SJSA1 (cell line): ENCODE measurements at places on chromosomes 7 and 10. TPM values are rescaled to one million over a fixed set of nuclear protein-coding genes. Genes with fewer than 3 reads are reported as not detected.

DNA sequence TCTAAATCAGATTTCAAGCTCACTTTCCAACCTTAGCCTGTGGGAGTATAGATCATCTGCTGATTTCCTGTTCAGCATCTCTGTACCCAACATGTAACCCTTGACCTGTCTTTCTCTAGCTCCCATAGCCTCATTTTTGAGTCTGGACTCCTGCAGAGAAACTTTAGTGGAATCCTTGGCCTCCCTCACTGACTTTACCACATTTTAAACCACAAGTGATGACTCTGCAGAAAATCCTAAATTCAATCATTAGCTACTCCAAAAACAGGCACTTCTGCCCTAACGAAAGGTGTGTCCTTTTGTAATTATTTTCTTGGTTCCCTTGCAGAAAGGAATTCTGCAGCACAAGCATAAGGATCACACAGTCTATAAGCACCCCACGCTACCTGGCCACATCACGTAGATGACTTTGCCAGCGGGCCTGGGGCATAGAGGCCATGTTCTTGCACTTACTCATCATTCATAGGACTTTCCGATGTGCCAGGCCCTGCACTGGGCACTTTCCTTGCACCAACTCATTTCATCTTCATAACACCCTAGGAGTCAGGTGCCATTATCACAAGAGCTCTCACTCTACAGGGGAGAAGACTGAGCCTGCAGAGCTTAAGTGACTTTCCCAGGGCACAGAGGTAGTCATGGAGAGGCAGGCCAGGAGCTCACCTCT, 57.2 kb upstream of the OPALIN start:
- no peaks in the 10 kb centered on the region for H3K36me3 ChIP-seq
- no peak overlapping the region for H3K4me3 ChIP-seq
- H3K4me1 ChIP-seq = no peaks in the 10 kb centered on the region

- DNase-seq = no peak
- no peaks in the 10 kb centered on the region for H3K36me3 ChIP-seq
- no peaks in the 10 kb centered on the region for H3K27me3 ChIP-seq
- no peak overlapping the region for H3K27ac ChIP-seq
- H3K4me3 ChIP-seq = no peak overlapping the region
These were observed 8.0 kb upstream of the PWWP2B start for GRCh38 chr10:132388891-132389432.

DNA sequence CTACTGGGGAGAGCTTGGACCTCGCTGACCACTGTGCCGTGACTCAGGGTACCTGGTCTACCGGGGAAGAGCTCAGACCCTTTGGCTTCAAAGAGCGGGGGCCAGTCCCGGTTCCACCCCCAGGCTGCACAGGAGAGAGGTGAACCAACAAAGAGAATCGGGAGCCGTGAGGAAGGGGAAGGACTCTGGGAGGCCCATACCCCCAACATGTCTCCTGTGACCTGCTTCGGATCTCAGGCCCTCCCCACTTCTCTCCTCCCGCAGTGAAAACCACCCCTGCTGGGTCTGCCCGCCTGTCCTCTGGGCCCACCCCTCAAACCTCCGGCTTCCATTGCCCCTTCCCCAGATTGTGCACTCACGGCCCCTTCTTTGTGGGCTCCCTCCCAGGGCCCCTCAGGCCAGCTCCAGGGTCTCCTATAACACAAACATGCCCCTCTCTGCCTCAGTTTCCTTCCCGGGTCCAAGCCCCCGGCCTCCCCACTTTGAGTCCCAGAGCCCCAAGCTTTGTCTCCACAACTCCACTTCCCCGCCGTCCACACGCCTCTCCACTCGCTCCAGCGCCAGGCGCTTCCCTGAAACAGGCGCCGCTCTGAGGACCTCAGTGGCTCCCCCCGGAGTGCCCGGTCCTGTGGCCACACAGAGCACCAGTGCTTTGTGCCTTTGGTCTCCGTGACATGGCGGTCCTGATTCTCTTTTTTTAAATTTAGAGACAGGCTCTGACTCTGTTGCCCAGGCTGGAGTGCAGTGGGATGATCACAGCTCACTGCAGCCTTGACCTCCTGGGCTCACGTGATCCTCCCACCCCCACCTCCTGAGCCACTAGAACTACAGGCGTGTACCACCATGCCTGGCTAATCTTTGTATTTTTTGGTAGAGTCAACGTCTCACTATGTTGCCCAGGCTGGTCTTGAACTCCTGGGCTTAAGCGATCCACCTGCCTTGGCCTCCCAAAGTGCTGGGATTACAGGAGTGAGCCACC, 7.5 kb upstream of the INTS1 start:
- no peak overlapping the region for H3K4me3 ChIP-seq
- H3K4me1 ChIP-seq = peaks cover 34% of the 10 kb centered on the region
- DNase-seq = no peak
- H3K36me3 ChIP-seq = no peaks in the 10 kb centered on the region
- H3K27ac ChIP-seq = no peak overlapping the region

DNA sequence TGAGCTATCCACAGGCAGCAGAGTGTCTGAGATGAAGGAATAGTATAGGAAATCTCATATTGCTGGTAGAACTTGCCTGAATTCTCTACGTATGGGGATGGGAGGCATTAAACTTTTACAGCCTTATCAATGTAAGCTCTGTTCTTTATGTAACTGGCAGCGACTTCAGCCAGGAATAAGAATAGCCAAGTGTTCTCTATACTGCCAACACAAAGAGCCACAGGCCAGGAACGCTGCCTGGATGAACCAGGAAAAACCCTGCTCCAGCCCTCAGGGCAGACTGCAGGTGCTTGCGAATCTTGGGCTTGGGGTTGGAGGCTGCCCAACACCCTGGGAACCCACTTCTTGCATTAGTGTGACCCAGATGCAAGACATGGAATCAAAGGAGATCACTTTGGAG, 6.1 kb upstream of the OLAH start:
- H3K36me3 ChIP-seq = no peaks in the 10 kb centered on the region

GRCh38 chr7:30322271-30323005, 38.0 kb downstream of the ZNRF2 start:
- DNase-seq = peak; percentile 21
- H3K36me3 ChIP-seq = no peaks in the 10 kb centered on the region
- no peaks in the 10 kb centered on the region for H3K27me3 ChIP-seq
- no peak overlapping the region for H3K4me3 ChIP-seq
- no peak overlapping the region for H3K27ac ChIP-seq

DNA sequence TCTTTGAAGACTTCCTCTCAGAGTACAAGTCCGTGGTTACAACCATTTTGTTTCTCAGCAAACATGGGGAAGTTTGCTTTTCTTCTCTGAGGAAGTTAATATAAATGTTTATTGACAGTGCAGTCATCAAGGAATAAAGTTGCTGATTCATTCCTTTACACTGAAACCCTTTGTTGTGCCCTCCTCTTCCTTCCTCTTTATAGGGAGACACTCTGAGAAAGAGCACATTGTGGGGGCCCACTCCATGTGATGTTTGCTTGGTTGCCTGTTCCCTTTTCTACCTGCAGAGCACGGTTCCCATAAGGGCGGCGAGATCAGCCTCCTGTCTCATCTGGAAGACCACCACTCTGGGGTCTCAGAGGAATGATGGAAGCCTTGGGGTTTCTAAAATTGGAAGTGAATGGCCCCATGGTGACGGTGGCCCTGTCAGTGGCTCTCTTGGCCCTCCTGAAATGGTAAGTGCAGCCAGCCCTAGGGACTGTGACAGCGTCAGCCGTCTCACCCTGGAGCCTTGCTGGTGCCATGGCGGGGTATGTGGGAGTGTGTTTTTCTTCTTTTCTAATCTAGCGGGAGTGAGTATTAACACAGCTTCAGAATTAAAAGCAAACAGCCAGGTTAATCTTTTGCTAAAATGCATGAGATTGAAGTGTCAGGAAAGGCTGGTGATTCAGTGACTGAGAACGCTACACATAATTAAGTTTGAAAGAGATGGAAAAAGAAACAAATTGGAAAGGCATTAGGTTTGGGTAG, at the start of gene TBXAS1:
Gene TBXAS1 (plus strand): TSS at position 240 of the 750 bp plus-strand sequence. CDS start 127 bp downstream, at position 367.
- H3K27me3 ChIP-seq = no peaks in the 10 kb centered on the region
- peaks cover 10% of the 10 kb centered on the region for H3K4me1 ChIP-seq

- peaks cover 7% of the 10 kb centered on the region for H3K4me1 ChIP-seq
- no peak for DNase-seq
- H3K36me3 ChIP-seq = no peaks in the 10 kb centered on the region
These were observed 67.6 kb upstream of the GATA3 start for GRCh38 chr10:7986851-7987250.

GRCh38 chr7:130352194-130353074, 7.8 kb downstream of the CPA5 start:
- H3K27ac ChIP-seq = peak overlapping the region; percentile 58
- no peaks in the 10 kb centered on the region for H3K27me3 ChIP-seq
- no peak for DNase-seq
- no peaks in the 10 kb centered on the region for H3K36me3 ChIP-seq
- peaks cover 65% of the 10 kb centered on the region for H3K4me1 ChIP-seq

DNA sequence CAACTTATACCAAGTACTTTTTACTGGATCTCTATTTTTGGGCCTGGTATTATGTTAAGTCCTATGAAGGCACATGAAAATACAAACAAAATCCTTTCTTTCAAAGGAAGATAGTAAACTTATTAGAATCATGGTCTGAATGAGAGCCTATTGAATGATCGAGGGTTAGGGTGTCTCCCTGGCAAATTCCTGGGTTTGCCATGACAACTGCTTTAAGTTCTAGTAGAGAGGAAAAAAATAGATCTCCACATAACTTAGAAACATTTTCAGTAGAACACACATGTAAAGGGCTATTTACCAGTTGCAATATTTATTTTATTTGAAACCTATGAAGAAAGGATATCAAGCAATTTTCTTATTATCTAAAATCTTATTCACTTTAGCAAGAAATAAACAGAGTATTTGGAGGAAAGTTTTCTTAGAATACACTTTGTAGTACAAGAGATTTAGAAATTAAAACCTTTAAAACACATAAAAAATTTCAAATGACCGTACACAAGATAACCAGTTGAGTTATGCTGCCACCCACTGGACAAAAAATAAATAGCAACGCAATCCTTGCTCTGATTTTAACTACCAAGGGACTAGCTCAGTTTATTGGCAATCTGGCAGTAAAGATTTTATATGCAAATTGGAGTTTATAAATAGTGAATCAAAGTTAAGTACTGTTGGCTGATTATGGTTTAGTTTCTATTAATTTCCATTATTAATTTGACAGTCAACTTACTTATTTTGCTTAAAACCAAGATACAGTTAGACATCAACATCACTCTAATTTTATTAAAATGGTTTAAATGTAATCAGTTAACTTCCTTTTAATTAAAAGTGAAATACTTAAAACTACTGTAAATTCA, 33.9 kb downstream of the CACUL1 start:
- no peak overlapping the region for H3K4me3 ChIP-seq
- H3K27me3 ChIP-seq = no peaks in the 10 kb centered on the region
- H3K36me3 ChIP-seq = no peaks in the 10 kb centered on the region

HOXA5 gene
- total RNA-seq = 0.79 and 0.81 TPM in 2 replicates

SDK1 gene
- 8.7 and 33.8 TPM in 2 replicates for total RNA-seq

POM121 gene
- total RNA-seq = 5.4 and 5.8 TPM in 2 replicates

AKR1C1 gene
- total RNA-seq = 0.81 and 1.4 TPM in 2 replicates

OR2A42 gene
- total RNA-seq = not detected in 2 replicates
